Muscle of back (tissue), 13 donors: ENCODE measurements at places on chromosomes 1 and 21. TPM values are rescaled to one million over a fixed set of nuclear protein-coding genes. Genes with fewer than 3 reads are reported as not detected.

LYPLAL1 gene
- 29.3 TPM for polyA plus RNA-seq

PCP4 gene
- polyA plus RNA-seq = 2.1 TPM

FAM163A gene
- polyA plus RNA-seq = 0.05 TPM

GJB3 gene
- not detected for polyA plus RNA-seq

PHC2 gene
- polyA plus RNA-seq = 65.0 TPM

RYR2 gene
- polyA plus RNA-seq = 2.1 TPM

KISS1 gene
- polyA plus RNA-seq = 4.5 TPM

OR14A2 gene
- not detected for polyA plus RNA-seq

TPTE gene
- not detected for polyA plus RNA-seq

DMRTB1 gene
- not detected for polyA plus RNA-seq

CELA2A gene
- polyA plus RNA-seq = not detected

PCBP3 gene
- 1.6 TPM for polyA plus RNA-seq

MPZL1 gene
- polyA plus RNA-seq = 109 TPM

LAPTM5 gene
- 21.1 TPM for polyA plus RNA-seq

ZBED6 gene
- 11.5 TPM for polyA plus RNA-seq

TMEM54 gene
- 7.1 TPM for polyA plus RNA-seq

SHISA4 gene
- 71.7 TPM for polyA plus RNA-seq

HRNR gene
- polyA plus RNA-seq = 0.66 TPM

RGS2 gene
- 105 TPM for polyA plus RNA-seq

C1orf185 gene
- polyA plus RNA-seq = not detected

IL10 gene
- 0.80 TPM for polyA plus RNA-seq

LEMD1 gene
- not detected for polyA plus RNA-seq

ZRANB2 gene
- polyA plus RNA-seq = 87.9 TPM

CFAP57 gene
- polyA plus RNA-seq = 0.11 TPM

TRNP1 gene
- polyA plus RNA-seq = 2.1 TPM

NPL gene
- polyA plus RNA-seq = 8.5 TPM

ARTN gene
- 0.50 TPM for polyA plus RNA-seq

TEKT2 gene
- 0.28 TPM for polyA plus RNA-seq

KIF1B gene
- polyA plus RNA-seq = 90.6 TPM

FLAD1 gene
- polyA plus RNA-seq = 19.5 TPM

IL20 gene
- polyA plus RNA-seq = not detected

CAMSAP2 gene
- polyA plus RNA-seq = 23.5 TPM

CDK18 gene
- 6.5 TPM for polyA plus RNA-seq

NUDT4B gene
- polyA plus RNA-seq = not detected

FBXO2 gene
- polyA plus RNA-seq = 0.34 TPM

CYYR1 gene
- polyA plus RNA-seq = 11.7 TPM
